ENCODE measurements at places on chromosomes 12 and 14.

- no peak for DNase-seq
These were observed 121.7 kb downstream of the PPM1H start for GRCh38 chr12:62813031-62813829.

GRCh38 chr14:55123101-55123500, 6.0 kb upstream of the LGALS3 start:
- DNase-seq: no peak

DNA sequence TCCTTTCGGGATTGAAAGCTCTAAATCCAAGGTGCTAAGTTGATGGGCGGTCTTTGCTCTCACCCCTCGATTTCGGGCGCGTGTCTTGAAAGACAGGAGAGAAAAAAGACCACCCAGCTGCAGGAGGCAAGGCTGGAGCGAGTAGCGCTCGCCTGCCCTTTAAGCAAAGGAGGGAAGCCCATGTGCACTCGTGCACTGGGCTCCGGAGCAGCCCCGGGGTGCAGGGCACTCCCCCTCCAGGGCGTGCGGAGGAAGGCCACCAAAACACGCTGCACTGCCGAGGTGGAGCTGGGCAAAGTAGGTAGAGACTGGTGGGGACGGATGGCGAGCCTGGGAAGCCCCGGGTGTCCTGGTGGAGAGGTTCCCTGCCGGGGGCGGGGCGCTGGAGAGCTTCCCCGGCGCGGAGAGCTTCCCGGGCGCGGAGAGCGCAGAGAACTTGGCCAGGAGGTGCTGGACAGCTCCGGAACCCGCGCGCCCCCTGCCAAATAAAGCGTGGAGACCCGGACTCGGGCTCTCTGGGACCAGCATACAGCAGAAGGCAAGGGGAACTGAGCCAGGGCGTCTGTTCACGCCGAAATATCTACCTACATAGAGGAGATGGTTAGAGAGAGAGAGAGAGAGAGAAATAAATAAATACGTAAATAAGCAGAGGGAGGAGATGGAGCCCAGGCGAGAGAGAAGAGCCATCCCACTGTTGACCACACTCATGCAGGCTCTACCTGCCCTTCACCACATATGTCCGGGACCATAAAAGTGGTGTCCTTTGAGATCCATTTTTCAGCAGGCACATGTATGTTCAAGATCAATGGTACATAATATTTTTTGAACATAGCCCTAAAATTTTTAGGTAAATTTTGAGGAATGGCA, 662 bp upstream of the NELL2 start:
- DNase-seq: no peak

DNA sequence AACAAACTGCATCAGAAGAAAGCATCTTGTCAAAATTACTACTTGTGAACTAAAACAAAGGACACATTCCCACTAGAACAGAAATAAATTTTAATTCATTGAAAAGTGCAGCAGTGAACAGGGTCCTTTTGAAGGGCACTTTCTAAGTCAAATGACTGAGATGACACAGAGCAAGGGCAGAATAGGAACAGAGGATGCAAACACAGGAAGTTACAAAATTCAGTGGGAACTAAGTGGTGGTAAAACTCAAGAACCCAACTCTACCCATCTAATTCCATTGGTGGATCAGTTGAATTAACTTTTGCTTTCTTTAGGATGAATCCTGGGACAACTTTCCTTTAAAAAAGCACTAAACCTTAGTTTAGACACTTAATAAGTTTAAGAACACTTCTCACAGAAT, 45.8 kb downstream of the GNS start:
- no peak for DNase-seq

DNA sequence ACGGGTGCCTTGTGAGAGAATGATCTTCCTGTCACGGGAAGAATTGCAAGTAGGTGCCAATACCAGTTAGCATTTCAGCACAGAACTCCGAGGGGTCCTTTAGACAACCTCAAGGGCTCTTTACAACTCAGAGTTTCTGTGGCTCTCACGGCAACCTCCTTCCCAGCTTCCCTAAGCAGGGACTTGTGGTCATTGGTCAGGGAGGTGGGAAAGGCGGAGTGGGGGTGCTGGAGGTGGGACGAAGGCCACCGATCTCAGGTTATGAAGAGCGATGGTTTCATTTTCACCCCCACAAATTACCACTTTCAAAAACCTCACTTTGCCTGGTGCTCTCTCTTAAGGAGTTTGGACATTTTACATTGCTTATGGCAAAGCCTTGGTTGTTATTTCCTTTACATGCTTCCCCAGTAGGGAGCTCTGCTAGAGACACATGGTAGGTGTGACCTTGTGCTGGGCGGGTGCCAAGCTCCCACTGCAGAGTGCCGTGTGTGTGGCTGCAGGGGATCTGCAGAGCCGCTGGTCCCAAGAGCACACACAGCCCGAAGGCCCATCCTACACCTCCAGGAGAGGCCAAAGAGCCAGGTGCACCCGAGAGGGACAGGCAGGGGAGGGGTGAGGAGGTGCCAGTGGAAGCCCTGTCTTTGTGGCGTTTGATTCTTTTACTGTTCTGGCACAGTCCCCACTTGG, 21.4 kb downstream of the BCL2L14 start:
- DNase-seq: no peak

- no peak for DNase-seq
These were observed 29.2 kb upstream of the SEL1L start for GRCh38 chr14:81562818-81563217.

GRCh38 chr12:13530966-13531365, 334.4 kb downstream of the EMP1 start:
- no peak for DNase-seq

DNA sequence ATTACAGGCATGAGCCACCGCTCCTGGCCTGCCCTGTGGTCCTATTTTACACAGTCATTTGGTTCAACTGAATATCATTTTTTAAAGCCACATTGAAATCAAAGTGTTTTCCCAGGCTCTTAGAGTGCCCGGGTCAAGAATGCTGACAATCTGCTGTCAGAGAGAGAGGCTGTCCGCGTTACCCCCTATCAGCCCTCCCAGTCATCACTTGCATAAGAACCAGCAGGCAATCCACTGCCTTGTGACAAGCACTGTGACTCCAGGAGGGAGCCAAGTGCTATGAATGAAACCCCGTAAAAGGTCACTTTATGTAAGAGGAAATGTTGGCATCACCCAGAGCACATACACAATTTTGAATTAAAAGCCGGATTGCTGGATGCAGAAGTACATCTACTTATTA, 13.5 kb downstream of the PHLDA1 start:
- no peak for DNase-seq

DNA sequence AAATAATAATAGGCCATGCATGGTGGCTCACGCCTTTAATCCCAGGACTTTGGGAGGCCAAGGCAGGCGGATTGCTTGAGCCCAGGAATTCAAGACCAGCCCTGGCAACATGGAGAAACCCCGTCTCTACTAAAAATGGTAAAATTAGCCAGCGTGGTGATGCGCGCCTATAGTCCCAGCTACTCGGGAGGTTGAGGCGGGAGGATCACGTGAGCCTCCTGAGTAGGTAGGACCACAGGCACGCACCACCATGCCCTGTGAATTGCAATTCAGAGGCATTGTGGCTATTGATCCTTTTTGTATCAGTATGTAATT, 2.3 kb downstream of the ARHGDIB start:
- DNase-seq: no peak

- no peak for DNase-seq
These were observed 1.4 kb downstream of the KRT2 start for GRCh38 chr12:52650520-52651081.

- no peak for DNase-seq
These were observed at the start of gene MIPOL1 for GRCh38 chr14:37197421-37198272. MIPOL1 (plus strand) TSS chr14:37197937; CDS start chr14:37247889, 49,952 bp downstream.

- no peak for DNase-seq
These were observed 52.6 kb upstream of the STRN3 start for GRCh38 chr14:31078766-31079165.

GRCh38 chr14:57865403-57866198, at the start of gene SLC35F4:
SLC35F4 (minus strand) TSS chr14:57866092.
- no peak for DNase-seq

Measured in effector memory CD4-positive, alpha-beta T cell (primary cell).